Activated T-cell treated with anti-CD3 and anti-CD28 coated beads, Interleukin-2, amount 50 U/mL, for 4 hours (primary cell): ENCODE measurements at places on chromosomes 5 and 9. TPM values are rescaled to one million over a fixed set of nuclear protein-coding genes. Genes with fewer than 3 reads are reported as not detected.

DNA sequence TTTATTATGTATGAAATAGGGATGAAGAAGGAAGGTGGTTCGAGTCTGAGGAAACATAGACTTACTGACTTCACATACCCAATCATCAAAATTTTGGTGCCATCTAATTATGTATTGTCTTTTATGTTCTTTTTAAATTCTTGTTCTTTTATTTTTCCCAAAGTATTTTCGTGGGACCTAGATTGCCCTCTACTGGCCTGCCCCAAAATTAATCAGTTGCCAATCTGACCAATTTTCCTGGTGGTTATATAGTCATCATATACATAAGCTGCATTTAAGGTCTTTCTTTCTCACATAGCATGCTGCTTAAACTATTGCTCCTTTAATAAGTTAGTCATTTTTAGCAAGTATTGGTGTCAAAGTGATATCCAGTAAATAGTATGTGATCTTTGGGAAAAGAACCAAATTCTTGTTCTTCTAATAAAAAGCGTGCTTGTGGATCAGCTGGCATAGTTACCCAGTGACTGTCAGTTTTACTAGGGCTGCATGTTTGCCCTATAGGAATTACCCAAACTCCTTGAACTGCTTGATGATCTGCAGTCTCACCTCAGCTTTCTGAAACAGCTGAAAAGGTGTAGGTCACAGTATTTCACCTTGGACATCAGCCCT is 223.5 kb downstream of the SH3GL2 start:
- no peak for DNase-seq

GRCh38 chr5:109164001-109164400 is 245.8 kb downstream of the PJA2 start:
- no peak for DNase-seq

DNA sequence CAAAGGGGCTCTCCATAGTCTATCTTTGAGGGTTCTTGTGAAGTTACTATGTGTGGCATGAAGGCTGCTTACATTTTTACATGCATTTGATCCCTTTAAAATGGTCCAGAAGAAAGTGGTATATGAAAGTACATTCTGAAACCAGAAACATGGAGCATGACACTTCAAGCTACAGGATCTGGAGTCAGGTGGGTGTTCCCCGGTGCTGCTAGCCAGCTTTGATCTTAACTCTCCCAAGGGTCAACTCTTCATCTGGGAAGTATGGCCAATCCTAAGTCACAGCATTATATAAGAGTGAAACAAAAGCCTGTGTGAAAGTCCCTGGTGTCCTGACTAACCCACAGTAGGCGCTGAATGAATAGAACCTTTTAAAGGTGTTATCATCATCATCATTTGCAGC is 91.0 kb upstream of the TAS2R1 start:
- no peak for DNase-seq

- DNase-seq = no peak
These were observed 93.6 kb upstream of the MTAP start for GRCh38 chr9:21708856-21709255.

DNA sequence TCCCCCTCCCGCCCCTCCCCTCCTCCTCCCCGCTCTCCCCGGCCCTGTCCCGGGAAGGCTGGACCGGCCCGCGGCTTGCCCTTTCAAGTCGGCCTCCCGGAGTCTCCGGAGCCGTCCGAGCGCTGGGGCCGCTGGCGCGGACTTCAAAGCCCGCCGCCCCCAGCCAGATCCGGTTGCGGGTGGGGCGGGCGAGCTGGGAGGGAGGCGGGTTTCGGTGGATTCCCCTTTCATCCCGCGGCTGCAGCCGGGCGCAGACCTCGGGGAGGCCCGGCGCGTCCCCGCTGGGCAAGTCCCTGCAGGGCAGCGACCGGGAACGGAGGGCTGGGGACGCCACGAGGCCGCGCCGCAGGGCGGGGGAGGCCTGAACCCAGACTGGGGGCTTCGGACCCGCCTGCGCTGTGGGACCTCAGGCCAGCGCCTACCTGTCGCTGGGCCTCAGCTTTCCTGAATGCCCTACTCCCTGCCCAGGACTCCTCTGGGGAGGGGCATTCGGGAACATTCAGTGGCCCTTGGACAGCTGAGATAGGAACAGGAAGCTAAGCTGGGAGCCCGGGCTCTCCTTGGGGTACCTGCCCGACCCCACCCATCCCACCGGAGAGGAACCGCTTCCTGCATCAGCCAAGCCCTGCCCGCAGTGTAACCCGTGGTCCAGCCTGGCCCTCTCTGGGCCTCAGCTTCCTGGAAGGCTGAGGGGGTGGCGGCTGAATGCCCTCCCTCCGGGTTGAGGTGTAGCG is 23.4 kb downstream of the C9orf50 start:
- DNase-seq = no peak

DNA sequence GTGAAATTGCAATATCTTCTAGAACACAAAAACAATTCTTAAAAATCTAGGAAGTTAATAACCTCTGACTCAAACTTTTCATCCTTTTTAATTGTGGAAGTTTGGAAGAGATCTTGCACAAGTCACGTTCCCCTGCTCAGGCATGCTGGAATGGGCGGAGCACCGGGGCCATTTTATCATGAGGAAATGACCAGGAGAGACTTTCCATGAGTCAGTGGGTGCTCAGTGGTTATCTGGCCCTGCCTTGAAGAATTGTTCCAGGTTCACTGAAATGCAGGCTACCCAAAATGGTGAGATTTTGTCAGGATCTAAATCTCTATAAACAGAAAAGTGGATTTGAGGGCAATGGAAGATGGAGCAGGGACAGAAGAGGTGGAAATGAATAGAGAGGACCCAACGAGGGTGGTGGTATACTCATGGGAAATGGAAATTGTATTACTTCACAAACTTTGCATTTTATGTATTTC is 61.2 kb downstream of the FYB1 start:
- DNase-seq = no peak

GRCh38 chr9:69719367-69719766 is 40.4 kb downstream of the PTAR1 start:
- DNase-seq = no peak

GRCh38 chr5:2857837-2858236 is 106.4 kb upstream of the IRX2 start:
- no peak for DNase-seq

Gene FRRS1L
- not detected for total RNA-seq
